ENCODE measurements at places on chromosomes 2 and 18.

GRCh38 chr2:40286721-40287120 lies 165.2 kb downstream of the SLC8A1 start:
- DNase-seq, result no peak

- DNase-seq, result no peak
Observed at GRCh38 chr2:155250800-155251199, 552.3 kb downstream of the KCNJ3 start.

DNA sequence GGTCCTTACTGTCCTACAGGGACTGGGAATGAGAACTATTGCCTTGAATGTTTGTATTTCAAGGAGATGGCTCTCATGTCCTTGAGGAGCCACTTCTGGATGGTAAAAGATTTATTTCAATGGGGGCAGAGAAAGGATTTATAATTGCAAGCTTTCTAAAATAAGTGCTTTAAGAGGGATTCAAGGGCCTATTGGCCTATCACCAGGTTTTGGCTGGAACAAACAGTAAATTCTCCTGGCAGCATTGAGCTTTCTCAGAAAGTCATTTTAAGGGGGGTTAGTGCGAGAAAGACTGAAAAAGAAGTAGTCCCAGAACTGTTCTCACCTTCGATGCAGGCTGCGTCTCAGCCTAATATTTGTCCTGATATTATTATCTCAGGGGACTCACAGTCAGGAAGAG lies 29.8 kb downstream of the DPP10 start:
- DNase-seq, result no peak

- DNase-seq, result no peak
Observed at GRCh38 chr2:22867973-22868372, 517.0 kb upstream of the KLHL29 start.

DNA sequence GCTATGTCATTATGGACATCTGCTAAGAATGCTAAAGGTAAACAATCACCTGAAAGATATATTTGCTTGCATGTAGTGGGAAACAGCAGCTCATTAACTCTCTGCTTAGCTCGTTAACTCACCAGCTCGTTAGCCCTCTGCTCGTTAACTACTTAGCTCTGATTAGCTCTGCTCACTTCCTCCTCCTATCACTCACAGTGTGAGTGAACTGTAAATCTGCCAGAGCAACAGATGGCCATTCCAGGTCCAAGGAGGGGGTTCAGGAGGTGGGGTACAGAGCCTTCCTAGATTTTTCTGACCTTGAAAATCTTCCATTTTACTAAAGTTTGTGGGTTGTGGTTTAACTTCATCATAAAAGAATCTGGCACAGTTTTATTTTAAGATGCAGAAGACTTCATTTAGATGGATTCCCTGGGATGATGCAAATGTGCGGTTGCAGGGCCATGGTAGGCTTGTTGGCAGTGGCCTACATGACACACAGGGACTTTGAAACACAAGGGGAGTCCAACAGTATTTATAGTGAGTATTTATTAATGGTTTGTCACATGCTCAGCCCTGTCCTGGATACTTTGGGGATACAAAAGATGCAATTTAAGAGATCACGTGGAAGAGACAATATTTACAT lies 1633.7 kb upstream of the CELF4 start:
- no peak for DNase-seq

DNA sequence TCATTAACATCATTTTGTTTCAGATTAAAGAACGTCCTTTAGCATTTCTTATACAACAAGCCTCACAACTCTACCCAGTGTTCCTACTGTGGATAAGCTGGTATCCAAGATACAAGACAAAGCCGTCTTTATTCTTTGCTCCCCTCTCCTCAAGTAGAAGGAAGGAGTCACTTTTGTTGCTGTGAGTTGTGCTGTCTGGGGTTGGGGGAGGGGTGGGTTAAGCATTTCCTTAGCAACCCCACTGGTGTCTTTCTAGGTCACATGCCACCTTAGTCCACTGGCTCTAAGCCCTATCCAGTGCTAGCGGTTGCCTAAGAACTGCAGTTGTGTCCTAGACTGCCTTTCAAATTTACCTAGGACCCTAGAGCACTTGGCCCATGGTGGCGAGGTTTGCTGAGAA lies 155.6 kb upstream of the PIEZO2 start:
- no peak for DNase-seq

- no peak for DNase-seq
Observed at GRCh38 chr2:232085164-232085563, 123.7 kb downstream of the DIS3L2 start.

Data from stimulated activated CD8-positive, alpha-beta memory T cell treated with anti-CD3 and anti-CD28 coated beads, Interleukin-4, amount 100 ng/mL, for 1 hour (primary cell).